ENCODE measurements at places on chromosomes 2 and 18.

GRCh38 chr2:28356095-28356911 lies 36.4 kb upstream of the FOSL2 start:
- DNase-seq: no peak

GRCh38 chr18:39178166-39178565 lies 1612.6 kb upstream of the CELF4 start:
- no peak for DNase-seq

- DNase-seq: no peak
Measured at GRCh38 chr2:186913870-186914269, 64.9 kb upstream of the ZSWIM2 start.

GRCh38 chr2:208013285-208014178 lies 11.8 kb downstream of the PLEKHM3 start:
- DNase-seq: no peak

GRCh38 chr18:3115447-3116030 lies 102.6 kb upstream of the LPIN2 start:
- no peak for DNase-seq

- no peak for DNase-seq
Measured at GRCh38 chr2:177101930-177102329, 110.7 kb upstream of the HNRNPA3 start.

- no peak for DNase-seq
Measured at GRCh38 chr2:96526101-96526591, 10.4 kb upstream of the ARID5A start.

DNA sequence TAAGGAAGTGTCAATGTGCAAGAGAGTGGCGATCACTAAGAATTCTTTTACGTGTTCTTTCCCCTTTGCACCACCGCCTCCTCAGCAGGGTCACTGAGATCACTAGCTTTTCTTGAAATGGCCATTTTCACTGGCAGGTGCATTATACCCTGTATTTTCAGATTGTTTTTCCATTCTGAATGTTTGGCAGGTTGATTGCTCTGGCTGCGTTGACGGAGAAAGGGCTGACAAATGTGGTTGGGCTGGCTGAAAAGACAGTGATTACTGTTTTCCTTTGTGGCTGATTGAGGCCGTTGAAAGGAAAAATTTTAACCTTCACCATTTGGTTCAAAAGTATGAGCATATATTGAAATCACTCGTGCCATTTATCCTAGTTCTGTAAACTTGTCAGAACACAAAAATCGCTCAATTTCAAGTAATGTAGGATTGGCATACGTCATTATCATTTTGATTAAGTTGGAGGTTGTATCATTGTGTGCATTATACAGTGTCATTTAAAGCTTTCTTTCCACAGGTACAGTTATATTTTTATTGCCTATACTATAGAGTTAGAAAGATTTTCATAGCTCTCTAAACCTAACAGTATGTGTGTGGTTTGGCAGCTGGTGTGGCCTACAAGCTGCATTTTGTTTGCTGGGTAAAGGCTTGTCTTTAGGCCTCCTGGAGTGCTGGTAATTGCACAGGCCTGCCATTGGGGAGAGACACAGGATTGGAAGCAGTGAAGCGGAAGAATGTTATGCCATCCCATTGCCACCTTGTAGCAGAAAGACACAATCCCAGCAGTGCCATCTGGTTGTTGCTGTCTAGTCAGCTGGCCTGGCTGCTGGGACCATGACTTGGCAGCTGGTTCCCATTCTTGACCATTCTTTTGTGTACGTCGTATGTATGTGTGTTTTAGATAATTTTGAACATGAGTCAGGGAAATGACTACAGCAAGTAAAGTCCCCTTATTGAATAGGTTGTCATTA lies 36.7 kb downstream of the DYNC1I2 start:
- no peak for DNase-seq

DNA sequence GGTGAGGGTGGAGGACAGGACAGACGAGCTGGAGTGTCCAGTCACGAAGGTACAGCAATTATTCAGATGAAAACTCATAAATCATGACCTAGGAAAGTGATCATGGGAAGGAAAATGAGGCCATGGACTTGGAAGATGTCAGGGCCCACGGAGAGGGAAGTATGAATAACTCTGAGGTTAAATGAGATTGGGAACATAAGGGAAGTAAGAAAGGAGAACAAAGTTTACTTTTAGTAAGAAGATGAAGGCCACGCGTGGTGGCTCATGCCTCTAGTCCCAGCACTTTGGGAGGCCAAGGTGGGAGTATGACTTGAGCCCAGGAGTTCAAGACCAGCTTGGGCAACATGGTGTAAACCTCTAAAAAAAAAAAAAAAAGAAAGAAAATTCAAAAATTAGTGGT lies 56.2 kb downstream of the AQP4 start:
- no peak for DNase-seq

- no peak for DNase-seq
Measured at GRCh38 chr2:777546-777945, 100.3 kb upstream of the TMEM18 start.

DNA sequence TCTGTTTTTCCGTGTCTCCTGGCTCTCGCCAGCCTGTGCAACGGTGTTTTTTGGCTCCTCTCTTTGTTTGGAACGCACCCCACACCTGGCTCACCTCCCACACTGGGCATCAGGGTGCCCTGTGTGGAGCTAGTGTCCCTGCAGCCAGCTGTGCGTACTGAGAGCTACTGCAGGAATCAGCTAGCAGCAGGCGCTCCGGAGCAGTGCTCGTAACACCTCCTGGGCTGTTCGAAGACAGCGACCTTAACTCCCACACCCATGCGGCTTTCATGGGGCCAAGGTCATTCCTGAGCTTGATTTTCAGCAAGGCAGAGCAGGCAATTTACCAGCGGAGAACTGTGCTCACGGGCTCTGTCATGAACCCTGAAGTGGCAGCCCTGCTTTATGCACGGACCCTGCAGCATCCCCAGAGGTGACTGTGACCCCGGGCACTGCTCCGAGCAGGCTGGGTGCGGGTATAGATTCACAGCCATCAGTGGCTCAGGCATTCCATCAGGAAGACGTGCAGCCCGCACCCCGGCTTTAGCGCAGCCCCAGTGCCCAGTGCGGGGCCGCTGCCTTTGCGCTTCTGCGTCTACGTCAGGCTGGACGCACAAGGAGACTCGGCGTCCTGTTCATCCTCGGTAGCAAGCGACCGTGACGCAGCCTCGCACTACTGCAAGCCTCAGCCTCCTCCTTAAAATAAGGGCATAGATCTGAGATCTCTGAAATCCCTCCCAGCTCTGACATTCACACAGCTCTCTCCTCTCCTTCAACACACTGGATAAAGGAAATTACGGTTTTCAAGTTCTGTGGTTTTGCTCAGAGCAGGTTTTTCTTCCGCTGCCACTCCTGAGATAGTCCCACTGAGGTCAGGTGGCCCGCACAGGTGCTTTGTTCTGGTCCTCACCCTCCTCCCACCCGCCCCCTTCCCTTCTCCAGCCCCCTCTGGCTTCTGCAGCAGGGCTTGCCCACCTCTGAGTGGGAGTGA lies 58.2 kb downstream of the ADI1 start:
- no peak for DNase-seq

DNA sequence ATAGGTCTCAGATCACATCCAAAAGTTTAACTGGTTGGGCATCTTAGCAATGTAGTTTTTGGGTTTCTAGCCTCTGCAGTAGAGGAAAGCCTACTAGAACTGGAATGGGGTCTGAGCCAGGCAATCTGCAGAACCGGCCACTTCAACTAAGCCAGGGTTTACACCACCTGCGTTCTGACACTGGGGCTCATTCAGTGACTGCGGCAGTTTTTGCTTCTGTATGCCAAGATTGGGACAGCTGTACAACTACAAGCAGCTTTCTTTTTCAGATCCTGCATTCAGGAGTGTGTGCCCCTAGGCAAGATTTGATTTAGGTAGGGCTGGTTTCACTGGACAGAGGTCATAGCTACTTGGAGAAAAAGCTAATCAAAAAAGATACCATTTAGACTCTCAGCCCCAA lies 43.7 kb upstream of the IGFBP5 start:
- no peak for DNase-seq

DNA sequence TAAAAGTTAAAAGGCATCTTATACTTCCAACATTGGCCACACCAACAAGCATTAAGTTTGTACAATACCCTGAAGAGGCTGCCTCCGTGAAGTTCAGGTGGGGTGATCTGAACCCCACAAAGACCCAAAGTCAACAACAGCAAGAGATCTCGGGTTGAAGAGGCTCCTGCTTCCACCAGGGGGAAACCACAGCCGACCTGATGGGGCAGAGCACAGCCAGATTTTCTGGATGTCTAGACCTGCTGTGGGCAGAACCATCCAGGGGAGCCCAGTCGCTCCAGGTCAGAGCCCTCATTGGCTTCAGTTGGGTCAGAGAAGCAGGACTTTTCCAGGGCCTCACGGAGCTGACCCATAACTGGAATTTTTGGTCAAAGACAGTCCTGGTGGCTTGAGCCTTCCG lies 66.5 kb upstream of the ACKR3 start:
- no peak for DNase-seq

DNA sequence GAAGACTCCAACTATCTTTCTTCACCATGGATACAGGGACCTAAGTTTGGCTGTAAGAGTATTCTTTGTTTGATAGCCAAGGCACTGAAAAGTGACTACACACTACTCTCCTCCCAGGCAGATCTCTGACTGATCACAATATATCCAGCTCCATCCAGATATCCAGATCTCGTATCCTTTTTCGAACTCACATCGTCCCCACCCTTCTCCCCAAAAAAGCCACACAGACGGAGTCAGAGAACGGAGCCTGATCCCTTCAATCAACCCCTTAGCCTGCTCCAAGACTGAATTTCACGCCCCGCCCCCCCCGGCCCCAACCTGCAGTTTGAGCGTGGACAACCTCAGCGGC lies 533 bp downstream of the DHX57 start:
- DNase-seq: no peak

GRCh38 chr2:11827547-11827946 lies 81.1 kb downstream of the LPIN1 start:
- no peak for DNase-seq

DNA sequence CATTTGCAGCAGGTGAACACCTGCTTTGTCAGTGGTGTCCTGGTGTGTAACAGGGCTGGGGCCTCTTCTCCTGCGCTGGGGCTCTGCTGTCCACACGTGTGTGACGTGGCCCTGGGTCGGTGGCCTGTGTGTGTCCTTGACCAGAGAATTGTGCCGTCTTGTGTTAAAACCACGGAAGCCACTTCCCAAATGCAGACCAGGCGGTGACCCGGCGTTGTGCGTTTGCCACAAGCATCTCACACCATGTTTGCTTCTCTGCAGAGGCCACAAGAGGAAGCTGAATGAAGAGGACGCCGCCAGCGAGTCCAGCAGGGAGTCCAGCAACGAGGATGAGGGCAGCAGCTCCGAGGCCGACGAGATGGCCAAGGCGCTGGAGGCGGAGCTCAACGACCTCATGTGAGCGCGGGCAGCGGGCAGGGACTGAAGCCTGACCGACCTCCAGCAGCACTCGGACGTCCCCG lies 44.3 kb upstream of the KCNG2 start:
- no peak for DNase-seq

GRCh38 chr2:239285071-239285931 lies 115.5 kb downstream of the HDAC4 start:
- no peak for DNase-seq

DNA sequence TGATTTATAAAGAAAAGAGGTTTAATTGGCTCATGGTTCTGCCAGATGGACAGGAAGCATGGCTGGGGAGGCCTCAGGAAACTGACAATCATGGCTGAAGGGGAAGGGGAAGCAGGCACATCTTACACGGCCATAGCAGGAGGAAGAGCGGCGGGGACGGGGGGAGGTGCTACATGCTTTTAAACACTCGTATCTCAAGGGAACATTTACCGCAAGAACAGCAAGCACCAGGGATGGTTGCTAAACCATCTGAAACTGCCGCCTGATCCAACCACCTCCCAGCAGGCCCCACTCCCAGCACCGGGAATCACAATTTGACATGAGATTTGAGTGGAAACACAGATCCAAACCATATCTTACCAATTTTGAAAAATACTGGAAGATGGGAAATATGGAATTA lies 362.8 kb downstream of the FBXO15 start:
- no peak for DNase-seq

Measured in natural killer cell (primary cell).